ENCODE measurements at places on chromosomes 3 and 15.

DNA sequence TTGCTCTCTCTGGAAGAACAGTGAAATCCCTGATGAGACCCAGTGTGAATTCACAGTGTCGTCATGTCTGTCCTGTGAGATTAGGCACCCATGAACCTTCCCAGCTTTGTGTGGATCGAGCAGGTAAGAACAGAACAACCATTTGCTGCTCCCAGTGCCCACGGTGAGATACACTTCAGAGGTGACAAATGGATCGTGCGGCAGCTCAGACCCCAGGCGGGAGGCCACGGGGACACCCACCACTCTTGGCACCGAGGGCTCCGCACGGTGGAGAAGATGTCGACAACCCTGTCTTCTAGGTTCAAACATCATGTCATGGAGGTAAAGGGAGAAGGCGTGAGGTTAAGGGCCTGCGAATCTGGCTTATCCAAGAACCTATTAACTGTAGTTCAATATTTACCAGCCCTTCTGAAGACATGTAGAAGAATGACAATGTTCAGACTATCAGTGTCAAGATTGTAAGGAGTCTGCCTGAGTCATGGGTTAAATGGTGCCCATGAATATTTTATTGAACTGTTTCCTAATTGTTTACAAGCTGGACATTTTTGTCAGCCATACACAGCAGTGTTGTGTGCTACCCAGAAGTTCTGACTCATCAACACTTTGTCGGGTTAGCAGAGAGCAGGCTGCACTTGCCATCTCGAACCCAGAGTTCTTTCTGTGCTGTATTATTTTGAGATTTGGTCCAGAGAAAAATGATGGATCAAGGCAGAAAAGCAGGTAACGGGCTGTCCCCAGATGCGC, 15.5 kb upstream of the PCSK6 start:
- DNase-seq: no peak

GRCh38 chr3:87109465-87109864, 117.6 kb upstream of the CHMP2B start:
- DNase-seq: no peak

- DNase-seq: no peak
These were observed 709.4 kb upstream of the NR2F2 start for GRCh38 chr15:95620934-95621579.

- no peak for DNase-seq
These were observed 220.9 kb upstream of the LRRFIP2 start for GRCh38 chr3:37395286-37395685.

DNA sequence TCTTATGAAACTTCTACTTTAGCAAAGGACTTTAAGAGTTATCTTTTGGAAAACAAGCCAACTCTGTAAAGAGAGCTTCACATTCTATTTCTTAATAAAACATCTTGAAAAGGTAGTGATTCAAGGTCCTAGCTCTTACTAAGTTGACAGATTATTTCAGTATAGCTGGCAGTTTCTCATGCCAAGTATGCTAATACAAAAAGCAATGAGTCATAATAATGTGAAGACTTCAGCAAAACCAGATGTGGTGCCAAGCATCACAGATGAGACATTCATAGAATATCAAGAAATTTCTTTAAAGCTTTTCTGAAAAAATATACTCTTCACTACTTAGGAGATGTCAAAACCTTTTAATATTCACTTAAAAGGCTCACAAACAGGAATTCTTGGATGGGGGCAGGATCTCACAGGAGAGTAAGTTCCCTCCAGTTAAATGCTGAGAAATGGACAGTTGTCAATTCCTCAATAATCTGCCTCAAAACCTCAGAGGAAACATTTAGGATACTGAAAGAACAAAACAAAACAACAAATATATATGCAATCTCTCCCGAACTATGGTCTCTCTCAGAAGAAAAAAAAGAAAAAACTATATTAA, 45.6 kb downstream of the DCBLD2 start:
- DNase-seq: peak; percentile 65

DNA sequence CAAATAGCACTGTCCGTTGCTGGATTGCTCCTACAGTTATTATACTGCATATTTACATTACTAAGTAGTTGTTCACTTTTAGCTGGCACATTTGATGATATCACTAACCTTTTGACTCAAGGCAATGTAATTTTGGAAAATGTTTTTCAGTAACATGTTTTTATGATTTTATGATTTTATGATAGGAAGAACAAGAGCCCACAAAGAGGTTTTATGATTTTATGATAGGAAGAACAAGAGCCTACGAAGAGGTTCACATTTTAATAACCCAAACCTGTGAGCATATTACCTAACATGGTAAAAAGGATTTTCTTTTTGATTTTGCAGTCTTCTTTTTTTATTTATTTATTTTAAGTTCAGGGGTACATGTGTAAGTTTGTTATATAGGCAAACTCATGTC, 172.3 kb upstream of the TPM1 start:
- no peak for DNase-seq

DNA sequence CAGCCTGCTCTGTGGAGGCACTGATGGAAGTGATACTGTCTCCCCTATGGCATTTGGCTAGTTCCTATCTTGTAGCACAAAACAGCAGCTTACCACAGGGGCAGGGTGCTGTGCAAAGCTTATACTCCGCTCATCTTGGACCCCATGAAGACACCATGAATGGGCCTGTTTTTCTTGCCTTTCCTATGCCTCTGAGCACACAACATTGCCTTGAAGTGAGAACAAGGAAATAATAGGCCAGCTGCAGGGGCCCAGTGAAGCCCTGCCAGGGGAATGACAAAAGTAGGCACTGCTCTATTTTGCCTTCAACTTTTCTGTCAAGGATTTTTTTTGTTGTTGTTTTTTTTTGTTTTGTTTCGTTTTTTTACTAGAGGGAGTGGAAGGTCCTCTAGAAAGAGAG, 110.3 kb downstream of the PDE8A start:
- DNase-seq: no peak

DNA sequence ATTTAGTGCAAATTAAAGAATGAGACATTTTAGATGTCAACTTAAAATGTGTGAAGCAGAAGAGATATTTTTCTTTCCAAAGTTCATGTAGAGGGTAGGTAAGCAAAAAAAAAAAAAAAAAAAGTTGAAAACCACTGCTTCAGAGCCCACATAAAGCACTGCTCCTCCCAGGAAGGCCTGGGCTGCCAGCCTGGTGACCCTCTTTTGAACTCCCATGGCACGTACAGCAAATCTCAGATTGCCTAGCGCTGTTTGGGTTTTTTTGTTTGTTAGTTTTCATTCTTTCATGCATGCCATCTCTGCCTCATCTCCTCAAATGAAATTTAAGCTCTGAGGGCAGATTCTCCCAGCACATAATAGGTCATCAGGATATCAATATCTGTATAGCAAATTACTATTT, 120.1 kb downstream of the SRGAP3 start:
- no peak for DNase-seq

DNA sequence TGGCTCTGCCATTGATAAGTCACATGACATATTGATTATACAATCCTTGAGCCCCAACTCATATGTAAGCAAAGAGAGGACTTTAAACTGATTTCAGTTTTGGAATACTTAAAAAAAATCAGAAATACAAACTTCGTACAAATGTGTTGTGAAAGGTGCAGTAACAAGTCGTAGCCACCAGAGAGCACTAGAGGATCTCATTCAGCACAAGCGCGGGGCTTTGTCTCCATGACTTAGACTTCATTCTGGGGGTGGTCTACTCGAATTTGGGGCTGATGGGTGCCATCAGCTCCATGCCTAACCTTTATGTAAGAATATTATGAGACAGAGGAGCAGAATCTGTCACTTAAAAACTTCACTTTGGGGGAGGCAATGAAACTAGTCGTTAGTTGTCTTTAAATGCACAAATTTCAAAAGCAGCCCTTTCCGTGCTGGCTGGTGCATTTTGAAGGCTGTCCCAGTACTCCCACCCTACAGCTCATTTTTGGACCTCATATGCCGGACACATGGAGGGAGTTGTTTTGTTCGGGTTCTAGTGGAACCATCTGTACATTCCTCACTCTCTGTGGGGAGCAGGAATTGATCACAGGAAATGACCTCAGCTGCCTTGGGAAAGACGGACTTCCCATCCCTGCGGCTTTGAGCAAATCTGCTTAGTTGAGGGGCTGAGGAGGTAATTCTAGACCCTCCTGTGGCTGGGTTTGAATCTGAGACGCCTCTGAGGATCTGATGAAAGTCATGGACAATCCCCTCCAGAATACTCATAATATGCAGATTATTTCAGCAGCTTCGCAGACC, 27.5 kb upstream of the MASP1 start:
- peak; percentile 46 for DNase-seq
